ENCODE measurements at places on chromosomes 6 and 20.

DNA sequence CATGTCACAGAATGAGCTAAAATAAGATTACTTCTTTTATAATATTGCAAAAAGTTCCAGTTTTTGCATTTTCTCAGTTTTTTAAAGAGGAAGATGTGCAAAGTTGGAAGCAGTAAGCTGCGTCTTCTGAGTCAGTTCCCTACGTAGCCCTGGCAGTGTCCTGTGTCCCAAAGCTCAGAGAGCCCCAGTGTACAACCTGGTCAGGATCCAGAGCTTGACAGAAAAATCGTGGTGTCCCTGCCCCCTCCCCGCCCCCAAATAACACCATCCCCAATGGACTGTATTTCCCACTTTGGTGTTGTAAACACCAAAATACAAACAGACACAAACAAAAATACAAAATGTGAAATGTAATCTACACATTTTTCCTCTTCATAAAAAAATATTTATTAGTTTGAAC lies 4.6 kb downstream of the SLC2A4RG start:
- DNase-seq = no peak

GRCh38 chr6:134708079-134708478 lies 241.8 kb downstream of the ALDH8A1 start:
- no peak for DNase-seq

- DNase-seq = peak; percentile 5
These were observed 2.6 kb upstream of the WFDC8 start for GRCh38 chr20:45581702-45582101.

DNA sequence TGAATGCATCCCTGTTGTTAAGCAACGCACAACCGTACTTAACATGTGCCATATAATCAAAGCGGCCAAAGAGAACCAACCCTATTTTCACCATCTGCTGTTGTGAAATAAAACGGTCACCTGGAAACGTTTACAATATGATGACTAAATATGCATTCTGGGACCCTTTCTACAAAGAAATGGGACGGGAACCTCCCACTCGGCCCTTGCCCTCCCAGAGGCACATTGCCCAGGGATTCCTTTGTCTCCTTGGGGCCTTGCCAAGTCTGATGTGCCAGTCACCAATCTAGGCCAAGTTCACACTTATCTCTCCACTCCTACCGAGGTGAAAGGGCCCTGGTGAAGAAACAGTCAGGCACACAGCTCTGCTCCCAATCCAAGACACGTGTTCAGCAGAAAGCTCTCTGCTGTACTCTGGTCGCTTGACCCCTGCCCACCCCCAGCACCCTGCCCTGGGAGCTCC lies 427.4 kb upstream of the JARID2 start:
- peak; percentile 68 for DNase-seq

DNA sequence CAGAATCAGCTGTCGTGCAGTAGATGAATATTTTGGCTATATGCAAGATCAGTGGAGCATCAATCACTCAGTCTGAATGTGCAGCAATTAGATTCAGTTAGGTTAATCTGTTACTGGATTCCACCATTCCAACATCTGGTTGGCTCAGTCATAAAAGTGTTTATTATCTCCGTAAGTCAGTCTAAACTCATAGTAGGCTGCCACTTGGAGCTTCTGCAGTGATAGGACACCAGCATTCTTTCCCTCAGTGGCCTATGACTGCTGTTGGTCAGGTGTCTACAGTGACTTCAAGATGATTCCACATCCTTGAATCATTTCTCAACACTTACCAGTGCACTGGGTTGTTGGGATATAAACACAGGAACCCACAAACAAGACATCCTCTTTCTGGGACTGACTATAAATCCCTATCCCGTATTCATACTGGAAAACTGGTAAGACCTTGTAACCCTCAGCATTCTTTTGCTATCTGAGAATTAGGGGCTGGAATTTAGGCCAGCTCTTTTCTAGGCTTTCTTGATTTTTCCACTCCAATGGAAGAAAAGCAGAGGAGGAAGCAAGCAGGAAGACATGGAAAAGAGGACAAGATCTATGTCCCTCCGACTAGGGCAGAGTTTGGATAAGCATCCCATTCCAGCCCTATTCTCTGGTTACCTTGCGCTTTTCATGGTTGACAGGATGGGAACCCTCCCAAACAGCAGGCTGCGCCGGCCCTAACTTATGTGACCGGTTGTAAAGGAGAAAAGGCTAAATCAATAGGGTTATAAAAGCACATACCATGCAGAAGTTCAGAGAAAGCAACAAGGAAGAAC lies 919.6 kb downstream of the KIF16B start:
- no peak for DNase-seq

DNA sequence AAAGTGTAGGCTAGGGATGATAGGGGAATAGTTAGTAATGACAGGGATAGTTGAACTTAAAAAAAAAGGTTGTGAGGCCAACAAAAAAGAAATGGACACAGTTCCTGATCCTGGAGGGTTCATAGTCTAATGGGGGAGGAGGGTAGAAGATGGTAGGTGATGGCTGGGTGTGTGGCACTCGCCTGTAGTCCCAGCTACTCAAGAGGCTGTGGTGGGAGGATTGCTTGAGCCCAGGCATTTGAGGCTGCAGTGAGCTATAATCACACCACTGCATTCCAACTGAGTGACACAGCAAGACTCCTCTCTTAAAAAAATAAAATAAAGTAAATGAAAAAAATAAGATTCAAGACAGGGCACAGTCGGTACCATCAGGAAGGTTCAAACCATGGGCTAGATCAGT lies 2.4 kb upstream of the MICB start:
- no peak for DNase-seq

DNA sequence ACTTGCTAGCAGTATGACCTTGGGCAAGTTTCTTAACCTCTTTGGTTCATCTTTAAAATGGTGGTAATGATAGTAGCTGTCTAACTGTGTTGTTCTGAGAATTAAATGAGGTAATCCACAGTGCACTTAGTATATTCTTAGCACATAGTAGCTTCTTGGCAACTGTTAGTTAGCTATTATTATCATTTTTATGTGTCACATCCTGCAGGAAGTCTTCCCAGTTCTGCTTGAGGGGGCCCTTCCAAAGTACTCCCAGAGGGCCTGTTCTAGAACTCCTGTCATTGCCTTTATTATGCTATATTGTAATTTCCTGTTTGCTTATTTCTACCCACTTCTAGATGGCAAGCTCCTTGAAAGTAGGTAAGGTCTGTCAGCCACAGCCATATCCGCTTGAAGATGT lies 30.6 kb downstream of the ANKS1A start:
- DNase-seq = no peak

GRCh38 chr20:48631114-48632016 lies 196.4 kb downstream of the PREX1 start:
- no peak for DNase-seq

- DNase-seq = no peak
These were observed 36.2 kb downstream of the PXDC1 start for GRCh38 chr6:3715285-3715684.

DNA sequence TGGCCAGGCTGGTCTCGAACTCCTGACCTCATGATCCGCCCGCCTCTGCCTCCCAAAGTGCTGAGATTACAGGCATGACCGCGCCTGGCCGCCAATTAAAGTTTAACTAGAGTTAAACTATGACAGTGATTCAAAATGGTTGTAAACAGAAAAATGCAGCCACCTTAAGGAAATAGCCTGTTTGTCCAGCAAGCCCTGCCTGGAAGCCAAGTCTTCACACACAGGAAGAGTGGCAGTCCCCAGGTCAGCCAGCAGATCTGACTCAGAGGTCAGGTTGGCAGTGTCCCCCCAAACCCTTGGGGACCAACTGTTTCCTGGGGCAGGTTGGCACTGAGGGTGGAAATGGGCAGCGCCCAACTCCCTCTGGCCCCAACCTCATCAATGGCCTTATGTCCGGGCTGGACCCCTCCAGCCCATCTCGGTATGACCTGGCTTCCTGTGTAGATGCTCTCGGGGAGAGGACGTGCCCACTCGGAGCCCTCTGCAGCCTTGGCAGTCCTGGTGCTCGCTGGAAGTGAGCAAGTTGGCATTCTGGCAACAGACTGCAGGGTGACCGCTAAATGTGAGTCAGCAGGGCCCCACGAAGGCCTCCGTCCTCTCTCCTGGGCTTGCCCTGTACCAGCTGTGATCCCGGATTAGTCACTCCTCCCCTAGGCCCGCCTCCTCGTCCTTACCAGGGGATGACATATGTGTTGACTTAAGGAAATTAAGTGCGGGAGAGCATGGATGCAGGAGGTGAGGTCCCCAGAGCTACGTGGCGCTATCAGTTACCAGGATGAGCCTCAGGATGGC lies 9.7 kb upstream of the HSP90AB1 start:
- peak; percentile 95 for DNase-seq

DNA sequence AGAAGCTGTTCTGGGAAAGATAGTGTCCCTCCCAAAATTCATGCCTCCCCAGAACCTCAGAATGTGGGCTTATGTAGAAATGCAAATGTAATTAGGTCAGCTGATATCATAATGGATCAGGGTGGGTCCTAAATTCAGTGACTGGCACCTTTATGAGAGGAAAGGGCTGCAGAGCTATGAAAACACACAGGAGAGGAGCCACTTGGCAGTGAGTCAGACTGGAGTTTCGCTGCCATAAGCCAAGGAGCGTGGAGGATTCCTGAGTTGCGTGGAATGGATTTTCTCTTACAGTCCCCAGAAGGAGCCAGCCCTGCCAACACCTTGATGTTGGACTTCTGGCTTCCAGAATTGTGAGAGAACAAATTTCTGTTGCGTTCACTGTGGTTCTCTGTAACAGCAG lies 249.8 kb upstream of the PMEPA1 start:
- no peak for DNase-seq

DNA sequence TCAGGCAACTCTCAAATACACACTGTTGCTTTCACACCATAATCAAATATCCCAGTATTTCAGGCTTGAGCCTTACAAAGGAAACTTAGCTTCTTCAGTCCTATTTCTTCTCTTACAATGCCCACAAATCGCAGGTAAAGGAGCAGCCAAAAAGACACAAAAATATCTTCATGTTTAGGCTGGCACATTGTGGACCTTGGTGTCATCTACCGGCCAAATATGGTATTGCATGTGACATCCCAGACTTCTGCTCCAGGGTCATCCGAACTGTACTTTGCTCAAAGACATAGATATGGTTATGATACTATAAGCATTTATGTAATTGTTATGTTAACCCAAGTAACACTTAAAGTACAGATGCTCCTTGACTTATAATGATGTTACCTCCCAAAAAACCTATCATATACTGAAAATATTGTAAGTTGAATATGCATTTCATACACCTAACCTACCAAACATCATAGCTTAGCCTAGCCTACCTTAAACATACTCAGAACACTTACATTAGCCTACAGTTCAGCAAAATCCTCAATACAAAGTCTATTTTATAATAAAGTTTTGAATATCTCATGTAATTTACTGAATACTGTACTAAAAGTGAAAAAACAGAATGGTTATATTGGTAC lies 4.6 kb downstream of the OR2H2 start:
- peak; percentile 60 for DNase-seq

GRCh38 chr6:160227769-160228161 lies 30.9 kb downstream of the SLC22A2 start:
- no peak for DNase-seq

DNA sequence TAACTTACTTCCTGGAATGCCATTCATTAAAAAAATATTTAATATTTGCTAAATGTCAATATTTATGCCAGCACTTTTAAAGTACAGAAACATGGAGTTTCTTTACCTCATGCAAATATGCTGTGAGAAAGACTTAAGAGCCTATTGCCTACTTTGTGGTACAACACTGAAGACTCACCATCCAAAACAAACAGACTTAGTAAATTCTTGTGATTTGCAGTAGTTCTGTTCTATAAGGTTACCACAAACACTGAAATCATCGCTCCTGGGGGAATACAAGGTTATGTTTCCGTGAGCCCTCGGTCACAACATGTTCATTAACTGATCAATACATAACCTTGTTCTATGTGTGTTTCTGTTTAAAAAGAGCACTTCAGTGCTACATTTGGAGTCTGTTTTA lies 78.3 kb downstream of the ATG5 start:
- DNase-seq = no peak

- no peak for DNase-seq
These were observed 65.5 kb downstream of the LAMA4 start for GRCh38 chr6:112188906-112189305.

DNA sequence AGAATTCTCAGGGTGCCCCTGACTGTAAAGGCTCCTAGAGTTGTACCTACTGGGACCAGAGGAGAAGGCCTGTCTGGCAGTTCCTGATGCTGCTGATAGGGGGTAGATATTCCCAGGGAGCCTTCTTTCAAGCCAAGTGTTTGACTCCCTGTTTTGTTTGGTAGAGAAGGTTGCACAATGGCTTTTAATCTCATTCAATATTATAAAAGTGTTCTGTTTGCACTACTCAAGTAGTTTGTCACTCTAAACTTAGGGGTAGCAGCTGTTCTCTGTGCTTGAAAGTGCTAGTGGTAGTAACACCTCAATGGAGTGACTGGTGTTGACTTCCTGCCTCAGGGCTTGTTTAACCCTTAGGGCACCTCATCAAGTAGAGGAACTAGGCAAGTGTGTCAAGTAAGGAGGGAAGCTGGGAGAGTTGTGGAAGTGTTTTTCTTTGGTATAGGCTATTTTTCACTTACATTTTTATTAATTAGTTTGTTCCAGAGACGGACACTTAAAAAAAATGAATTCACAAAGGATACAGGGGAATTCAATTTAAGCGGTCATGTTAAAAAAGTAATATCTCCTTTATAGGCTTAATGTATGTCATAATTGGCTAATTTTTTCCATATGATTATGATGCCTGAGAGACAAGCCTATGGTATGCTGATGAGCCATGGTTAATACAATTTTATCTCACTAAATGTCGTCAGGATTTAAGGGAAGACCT lies 38.1 kb downstream of the BICRAL start:
- no peak for DNase-seq

- DNase-seq = peak; percentile 8
These were observed 51.9 kb downstream of the VGLL2 start for GRCh38 chr6:117317261-117317660.
